NCI-H1048 (cell line): ENCODE measurements at places on chromosomes 1 and 21.

- DNase-seq, result no peak
Observed at GRCh38 chr1:234357831-234358230, 15.4 kb upstream of the COA6 start.

DNA sequence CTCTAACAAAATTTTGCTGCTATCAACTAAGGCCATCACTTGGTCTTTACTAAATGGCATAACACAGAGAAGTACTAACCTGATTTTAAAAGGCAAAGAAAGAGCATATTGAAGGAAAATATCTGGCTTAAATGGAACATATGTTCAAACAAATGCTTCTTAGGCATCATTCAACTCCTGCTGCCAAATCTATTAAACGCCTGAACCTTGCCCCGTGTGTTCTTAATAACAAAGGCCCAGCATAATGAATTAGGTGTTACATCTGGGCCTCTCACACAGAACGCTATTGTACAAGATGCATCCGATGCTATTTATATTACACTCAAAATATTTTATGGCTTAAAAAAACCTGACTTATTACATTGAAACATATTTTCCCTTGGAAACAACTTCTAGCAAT is 48.4 kb downstream of the B3GALNT2 start:
- no peak for DNase-seq

DNA sequence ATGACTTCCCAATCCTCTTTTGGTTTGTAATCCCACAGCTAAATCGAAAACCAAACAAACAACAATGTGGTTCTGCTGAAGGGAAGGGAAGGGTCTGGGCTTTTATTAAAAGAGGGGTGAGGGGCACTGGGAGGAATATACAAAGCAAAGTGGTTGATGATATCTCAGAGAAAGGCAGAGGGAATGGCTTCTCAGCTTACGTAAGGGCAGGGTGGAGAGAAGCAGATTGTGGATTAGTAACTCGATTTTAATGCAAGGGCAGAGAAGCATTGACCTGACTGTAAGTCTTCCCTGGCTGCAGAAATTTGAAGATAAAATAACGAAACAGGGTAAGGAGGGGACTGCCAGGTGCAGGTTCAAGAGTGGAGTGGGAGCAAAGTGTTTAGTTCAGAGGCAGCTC is 438.2 kb upstream of the LRRC7 start:
- DNase-seq, result no peak

GRCh38 chr1:1120866-1121591 is 5.1 kb upstream of the C1orf159 start:
- no peak for DNase-seq

GRCh38 chr1:234427950-234428646 is 50.9 kb downstream of the TARBP1 start:
- no peak for DNase-seq

- no peak for DNase-seq
Observed at GRCh38 chr1:42282024-42282579, 52.9 kb downstream of the FOXJ3 start.

DNA sequence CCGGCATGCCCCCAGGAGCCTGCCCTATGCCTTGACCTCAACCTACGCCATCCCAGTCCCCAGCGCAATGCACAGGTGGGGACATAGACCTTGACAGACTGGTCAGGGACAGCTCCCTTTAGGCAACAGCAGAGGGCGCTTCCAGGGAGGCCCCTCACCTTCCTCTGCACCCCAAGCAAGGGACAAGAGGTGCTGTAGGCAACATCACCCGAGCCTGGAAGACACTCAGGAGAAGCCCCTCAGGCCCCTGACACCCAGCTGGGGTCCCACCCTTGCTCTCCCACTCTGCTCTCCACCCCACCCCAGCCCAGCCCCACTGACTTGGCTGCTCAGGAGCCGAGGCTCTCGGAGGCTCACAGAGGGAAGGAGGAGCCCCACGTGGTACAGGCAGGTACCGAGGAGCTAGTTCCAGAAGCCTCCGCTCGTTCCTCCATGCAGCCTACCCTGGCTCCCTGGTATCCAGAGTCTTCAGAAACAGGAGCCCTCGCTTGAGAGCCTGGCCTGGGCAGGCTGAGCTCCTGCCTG is 2.4 kb upstream of the WNT3A start:
- DNase-seq, result no peak

DNA sequence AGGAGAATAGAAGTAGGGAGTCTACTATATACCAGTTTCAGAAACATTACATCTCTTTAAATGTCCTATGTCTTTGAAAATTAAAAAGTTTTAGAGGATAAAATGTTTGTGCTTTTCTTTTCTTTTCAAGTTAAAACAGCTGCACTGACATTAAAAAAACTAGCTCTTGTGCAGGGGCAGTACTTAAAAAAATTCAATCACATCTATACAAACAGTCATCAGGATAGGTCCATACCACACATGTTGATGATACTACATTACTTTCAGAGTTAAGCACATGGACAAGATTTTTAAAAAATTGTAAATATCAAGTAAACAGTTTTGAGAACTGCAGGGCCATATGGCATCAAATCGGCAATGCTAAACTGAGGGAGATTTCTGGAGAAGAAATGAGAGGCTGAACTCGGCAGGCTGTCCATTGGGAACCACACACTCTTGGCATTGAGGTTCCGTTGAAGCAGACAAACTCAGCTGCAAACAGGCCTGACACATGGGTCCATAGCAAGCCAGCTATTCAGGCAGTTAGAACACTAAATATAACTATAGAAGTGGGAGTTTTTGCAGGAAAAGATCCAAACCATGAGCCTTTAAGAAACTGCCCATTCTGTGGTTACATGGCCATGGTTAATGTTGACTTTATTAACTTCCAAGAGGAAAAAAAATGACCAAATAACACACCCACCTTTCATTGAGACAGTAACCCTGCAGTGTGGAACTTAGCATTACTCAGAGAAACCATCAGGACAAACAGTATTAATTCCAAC is 84.5 kb upstream of the BCL10 start:
- no peak for DNase-seq

DNA sequence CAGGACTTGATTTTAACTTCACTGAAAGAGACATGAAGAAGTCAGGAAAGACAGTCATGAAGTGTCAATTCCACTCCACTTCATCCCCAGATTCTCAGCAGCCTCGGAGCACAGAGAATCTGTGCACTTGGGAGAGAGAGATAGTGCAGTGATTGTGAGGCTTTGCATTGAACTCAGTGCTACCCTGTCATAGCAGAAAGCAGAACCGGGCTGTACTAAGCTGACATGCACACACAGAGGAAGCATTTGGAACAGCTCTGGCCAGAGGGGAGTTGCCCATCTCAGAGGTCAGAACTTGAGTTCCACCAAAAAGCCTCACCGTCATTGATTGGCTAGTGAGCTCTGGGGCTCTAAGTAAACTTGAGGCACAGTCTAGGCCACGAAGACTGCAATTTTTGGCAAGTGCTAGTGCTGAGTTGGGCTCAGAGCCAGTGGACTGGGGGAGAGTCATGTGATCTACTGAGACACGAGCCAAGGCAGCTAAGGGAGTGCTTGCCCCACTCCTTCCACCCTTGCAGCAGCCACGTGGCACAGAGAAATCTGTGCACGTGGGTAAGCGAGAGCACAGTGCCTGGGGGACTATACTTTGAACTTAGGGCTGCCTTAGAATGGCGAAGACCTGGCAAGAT is 810.2 kb upstream of the ADAMTS5 start:
- DNase-seq, result no peak

GRCh38 chr1:171138980-171139379 is 46.1 kb upstream of the FMO2 start:
- no peak for DNase-seq

- DNase-seq, result no peak
Observed at GRCh38 chr1:244860914-244861610, 3.3 kb downstream of the HNRNPU start.

DNA sequence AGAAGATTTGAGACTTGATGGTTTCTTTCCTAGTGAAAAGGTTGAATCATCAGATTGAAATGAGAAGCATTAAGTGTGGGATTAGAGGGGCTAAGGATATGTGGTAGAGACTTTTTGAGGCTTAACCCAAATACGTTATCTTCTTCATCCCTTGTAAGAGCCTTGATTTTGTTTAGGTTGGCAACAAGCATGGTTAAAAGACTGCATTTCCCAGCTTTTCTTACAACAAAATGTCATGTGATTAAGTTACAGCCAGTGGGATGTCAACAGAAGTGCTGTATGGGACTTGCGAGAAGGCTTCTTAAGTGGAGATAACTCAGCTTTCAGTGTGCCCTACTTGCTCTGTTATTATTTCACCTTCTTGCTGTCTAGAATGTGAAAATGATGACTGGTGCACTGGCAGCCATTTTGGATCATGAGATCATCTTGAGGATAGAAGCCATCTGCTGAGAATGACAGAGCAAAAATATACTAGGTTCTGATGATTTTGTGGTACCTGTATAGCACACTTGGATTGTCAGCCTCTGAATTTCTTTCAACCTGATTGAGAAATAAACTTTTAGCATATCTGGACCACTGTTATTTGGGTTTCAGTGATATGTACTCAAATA is 41.3 kb upstream of the GNG12 start:
- DNase-seq, result no peak

GRCh38 chr1:199512037-199512710 is 515.3 kb upstream of the NR5A2 start:
- DNase-seq, result no peak

- no peak for DNase-seq
Observed at GRCh38 chr1:209879539-209879938, 51.8 kb downstream of the UTP25 start.

DNA sequence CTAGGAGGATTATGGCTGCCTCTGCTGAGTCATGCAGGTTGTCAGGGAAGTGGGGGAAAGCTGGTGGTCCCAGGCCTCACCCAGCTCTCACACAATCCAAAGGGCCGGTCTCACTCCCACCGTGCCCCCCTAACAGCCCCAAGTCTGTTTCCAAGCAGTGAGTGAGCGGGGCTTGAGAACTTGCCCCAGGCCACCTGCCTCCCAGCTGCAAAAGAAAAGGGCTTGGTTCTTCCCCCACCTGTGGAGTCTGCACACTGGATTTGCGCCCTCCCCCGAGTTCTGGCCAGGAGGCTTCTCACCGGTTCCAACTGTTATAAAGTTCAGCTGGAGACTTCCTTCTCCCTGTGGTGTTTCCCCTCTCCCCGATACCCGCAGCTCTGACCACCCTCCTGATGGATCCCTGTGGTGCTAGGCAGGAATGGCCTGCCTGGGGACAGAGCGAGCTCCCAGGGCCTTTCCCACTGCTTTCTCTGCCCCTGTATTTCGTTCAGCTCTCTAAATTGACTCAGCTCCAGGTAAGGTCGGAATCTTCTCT is 222.3 kb downstream of the BARHL2 start:
- DNase-seq, result no peak

GRCh38 chr1:1146026-1146425 is 27.7 kb upstream of the TTLL10 start:
- DNase-seq, result no peak

- DNase-seq, result no peak
Observed at GRCh38 chr1:182725259-182726255, 41.2 kb upstream of the RGS8 start.

DNA sequence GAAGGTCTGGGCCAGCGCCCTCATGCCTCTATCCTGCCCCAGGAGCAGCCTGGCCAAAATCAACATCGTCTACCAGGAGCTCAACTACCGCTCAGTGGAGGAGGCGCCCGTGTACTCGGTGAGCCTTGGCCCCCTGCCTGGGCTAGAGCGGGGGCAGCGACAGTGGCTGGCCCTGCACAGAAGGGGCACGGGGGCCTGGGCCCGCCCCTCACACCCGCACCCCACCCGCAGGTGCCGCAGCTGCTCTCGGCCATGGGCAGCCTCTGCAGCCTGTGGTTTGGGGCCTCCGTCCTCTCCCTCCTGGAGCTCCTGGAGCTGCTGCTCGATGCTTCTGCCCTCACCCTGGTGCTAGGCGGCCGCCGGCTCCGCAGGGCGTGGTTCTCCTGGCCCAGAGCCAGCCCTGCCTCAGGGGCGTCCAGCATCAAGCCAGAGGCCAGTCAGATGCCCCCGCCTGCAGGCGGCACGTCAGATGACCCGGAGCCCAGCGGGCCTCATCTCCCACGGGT is 10.8 kb downstream of the SCNN1D start:
- no peak for DNase-seq

GRCh38 chr1:165006831-165007230 is 349.7 kb downstream of the LMX1A start:
- DNase-seq, result no peak

GRCh38 chr21:25501996-25502665 is 105.2 kb downstream of the MRPL39 start:
- no peak for DNase-seq

DNA sequence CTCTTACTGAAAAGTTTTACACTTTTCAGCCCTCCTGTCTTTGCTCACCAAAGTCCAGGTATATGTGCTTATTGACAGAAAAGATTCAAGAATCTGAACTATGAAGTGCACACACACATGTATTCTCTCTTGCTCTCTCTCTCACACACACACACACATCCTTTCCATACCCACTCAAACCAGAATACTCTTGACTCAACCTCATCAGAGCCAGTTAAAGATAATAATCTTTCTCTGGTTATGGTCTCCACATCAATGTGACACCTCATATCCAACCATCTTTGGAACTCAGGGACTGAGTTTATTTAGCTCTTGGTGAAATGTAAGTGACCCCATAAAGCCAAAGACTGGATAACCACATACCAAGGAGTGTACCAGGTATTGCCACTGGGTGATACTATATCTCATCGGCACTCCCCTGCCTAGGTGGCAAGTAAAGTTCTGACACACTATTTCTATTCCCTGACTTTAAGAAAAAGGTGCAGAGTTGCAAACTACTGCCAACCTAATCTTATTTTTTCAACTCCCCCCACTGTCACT is 24.9 kb upstream of the RGS8 start:
- no peak for DNase-seq

GRCh38 chr21:43978060-43978459 is 34.0 kb upstream of the TRAPPC10 start:
- DNase-seq, result no peak

DNA sequence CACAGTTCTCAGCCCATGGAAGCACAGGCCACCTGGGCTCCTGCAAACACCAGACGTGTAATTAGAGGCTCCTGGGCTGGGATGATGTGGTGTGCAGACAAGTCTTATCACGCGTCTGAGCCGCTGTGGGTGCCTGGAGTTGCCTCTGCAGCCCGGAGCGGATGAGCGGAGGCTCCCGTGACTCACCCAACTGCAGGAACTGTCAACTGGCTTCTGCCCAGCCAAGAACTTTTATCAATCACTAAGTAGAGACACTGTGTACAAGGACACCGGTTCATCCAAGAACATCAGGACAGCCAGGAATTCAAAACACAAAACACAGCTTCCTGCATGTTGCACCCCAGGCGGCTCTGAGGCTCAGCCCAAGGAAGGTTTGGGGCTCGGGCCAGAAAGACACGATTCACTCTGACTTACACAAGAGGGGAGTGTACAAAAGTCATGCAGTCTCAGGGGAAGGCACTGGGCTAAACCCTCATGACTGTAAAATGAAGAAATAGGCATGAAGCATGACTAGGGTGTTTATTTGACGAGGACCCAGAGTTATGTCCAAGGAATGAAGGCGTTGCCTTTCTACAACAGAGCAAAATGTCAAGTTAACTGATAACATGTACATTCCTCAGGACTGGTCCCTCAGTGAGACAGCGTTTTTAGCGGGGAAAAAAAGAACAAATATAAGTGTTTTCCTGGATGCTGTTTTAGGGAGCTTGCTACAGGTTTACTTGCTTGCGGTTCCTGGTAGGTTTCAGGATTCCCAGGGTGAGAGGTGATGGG is 21.1 kb downstream of the ERRFI1 start:
- no peak for DNase-seq
